ENCODE measurements at places on chromosomes 5 and 9.

GRCh38 chr9:31608416-31608815, 776.0 kb upstream of the ACO1 start:
- no peak for DNase-seq

DNA sequence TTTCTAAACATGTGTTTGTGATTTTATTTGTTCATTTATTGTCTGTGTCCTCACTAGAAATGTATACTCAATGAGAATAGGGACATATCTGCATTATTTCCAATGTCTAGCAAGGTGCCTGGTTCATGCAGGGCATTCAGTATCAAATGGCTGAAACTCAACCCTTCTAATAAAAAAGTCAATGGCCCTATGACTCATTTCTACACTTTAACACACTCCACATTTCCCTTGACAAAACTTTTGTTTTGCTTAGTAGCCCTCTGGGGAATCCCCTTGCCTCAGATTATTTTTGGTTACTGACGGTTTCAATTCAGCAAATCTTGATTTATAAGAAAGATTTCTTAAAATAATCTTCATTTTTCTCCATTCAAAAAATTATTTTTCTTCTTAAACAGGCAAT, 206.0 kb upstream of the DMRTA1 start:
- peak; percentile 43 for DNase-seq

GRCh38 chr9:34809504-34810186, 99.7 kb upstream of the CCL21 start:
- no peak for DNase-seq

- DNase-seq, result no peak
Observed at GRCh38 chr5:132010989-132011621, 353 bp downstream of the ACSL6 start.

DNA sequence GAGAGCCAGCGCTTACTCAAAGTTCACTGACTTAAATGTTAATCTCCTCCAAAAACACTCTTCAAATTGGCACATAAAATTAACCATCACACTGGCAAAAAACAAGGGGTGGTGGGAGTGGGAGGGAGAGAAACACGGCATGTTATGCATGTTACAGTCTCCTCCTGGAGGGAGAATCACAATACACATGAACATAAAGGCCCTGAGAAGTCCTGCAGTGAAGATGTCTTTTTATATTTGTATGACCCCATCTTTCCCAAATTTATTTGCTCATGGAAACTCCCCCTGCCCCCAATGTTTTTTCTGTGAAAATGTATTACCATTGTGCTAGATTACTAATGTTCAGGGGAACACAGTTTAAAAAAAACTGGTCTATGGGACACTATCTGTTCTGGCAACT, 37.8 kb upstream of the ANKH start:
- DNase-seq, result no peak

DNA sequence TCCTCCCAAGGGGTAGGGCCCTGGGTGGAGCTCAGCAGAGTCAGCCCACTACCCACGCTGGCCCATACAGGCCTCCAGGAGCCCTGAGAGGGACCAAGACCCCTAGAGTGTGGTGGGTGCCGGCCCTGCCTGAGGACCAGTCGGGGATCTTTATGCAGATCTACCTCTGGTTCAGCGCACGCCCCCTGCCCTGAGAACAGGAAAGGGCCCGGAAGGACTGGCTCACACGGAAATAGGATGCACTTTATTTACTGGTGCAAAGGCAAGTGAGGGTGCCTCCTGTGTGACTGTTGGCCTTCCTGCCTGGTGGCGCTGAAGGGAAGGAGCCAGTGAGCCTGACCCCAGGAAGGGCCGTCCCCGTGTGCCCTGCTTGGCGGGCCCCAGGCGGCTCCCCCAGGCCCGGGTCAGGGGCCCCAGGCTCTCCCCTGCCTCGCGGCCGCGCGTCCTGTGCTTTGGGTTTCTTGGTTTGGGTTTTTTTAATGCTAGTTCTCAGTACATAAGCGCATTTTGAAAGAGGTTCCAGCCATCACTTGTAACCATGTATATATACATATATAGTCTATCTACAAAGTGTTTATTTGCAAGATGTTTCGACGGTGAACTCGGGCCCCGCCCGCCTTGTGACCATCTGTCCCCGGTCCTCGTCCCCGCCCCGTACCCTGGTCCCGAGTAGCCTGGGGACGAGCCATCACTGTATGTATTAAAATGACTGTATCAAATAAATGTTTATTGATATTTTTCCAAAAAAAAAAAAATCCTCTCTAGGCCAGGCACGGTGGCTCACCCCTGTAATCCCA, 76.4 kb upstream of the ROR2 start:
- no peak for DNase-seq

DNA sequence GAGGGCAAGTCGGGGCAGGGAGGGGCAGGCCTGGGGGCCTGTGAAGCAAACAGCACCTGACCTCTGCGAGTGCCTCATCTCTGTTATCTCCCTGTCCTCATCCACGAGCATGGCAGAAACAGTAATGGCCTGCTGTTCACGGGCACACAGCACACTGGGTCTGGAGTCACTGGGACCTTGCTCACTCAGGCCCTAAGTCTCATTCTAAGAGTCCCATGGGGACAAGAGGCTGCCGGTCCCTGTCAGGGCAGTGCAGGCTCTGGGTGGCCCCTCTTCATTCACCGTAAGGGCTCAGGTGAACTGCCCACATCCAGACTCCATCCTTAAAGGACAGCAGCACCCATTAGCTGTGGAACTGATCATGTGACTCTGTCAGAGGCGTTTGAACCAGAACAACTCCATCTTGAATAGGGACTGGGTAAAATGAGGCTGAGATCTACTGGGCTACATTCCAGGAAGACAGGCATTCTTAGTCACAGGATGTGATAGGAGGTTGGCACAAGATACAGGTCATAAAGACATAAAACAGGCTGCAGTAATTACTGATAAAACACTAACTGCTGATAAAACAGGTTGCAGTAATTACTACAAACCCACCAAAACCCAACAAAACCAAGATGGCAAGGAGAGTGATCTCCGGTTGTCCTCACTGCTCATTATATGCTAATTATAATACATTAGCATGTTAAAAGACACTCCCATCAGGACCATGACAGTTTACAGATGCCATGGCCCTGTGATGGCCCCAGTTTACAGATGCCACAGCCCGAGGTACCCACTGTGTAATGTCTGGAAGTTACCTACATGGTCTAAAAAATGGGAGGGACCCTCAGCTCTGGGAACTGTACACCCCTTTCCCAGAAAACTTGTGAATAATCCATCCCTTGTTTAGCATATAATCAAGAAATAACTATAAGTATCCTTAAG, 28.7 kb downstream of the BICD2 start:
- no peak for DNase-seq

DNA sequence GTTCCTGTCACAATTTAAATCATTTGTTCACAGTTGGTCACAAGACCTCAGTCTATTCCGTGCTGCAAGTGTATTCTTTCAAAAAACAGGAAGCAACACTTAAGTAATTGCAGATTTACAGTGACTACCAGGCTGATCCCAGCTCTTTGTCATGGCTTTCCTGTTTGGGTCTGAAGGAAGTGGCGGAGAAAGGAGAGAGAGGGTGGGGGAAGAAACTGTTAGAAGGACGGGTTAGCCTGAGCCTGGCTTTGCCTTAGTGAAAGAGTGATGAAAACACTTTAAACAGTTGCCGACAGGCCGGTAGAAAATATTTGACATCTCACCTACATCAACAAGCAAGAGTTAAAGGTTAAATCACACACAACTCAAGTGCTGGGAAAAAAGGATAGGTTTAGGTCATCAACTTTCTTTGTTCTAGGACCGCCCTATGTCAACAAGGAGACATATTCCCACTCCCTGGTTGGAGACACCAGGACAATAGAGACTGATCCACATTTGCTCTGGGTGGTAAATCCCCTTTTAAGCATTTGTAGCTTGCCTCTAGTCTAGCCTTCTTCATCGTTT, 102.2 kb upstream of the DAB2 start:
- DNase-seq, result peak; percentile 9

Data from CD4-positive, alpha-beta T cell treated with Interferon alpha-2 for 1 hour (primary cell).